GM19239 (cell line): ENCODE measurements at places on chromosomes 16 and 17.

DNA sequence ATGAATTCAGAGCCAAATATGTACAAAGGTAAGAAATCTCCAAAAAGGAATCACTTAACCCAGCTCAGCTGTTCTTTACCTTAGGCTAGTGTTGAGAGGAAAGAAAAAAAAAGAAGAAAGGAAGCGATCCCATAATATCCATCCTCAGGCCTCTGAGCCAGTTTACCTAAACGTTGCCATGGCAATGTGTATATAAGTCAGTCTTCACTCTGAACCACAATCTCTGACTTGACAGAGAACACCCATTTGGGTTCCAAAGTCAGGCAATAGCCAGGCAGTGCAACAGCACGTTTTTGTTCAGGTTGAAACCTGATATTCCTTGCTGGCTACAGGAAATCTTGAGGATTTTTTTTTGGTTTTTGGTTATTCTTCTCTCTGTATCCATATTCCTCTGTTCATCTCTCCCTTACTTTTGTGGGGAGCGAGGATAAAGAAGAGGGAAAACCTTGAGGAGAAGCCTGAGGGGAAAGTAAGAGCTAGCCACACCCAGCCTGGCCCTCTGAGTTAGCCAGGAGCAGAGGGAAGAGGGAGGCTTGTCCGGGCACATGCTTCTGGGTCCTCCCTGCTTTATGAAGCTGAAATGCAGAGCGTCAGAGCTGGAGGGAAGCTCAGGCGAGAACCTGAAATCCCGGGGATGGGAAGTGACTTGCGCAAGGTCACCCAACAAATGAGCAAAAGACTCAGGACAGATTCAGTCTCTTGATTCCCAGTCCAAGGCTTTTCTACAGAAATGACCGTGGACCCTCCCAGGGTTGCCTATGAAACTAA lies 152.7 kb downstream of the SOX9 start:
- no peak for DNase-seq

DNA sequence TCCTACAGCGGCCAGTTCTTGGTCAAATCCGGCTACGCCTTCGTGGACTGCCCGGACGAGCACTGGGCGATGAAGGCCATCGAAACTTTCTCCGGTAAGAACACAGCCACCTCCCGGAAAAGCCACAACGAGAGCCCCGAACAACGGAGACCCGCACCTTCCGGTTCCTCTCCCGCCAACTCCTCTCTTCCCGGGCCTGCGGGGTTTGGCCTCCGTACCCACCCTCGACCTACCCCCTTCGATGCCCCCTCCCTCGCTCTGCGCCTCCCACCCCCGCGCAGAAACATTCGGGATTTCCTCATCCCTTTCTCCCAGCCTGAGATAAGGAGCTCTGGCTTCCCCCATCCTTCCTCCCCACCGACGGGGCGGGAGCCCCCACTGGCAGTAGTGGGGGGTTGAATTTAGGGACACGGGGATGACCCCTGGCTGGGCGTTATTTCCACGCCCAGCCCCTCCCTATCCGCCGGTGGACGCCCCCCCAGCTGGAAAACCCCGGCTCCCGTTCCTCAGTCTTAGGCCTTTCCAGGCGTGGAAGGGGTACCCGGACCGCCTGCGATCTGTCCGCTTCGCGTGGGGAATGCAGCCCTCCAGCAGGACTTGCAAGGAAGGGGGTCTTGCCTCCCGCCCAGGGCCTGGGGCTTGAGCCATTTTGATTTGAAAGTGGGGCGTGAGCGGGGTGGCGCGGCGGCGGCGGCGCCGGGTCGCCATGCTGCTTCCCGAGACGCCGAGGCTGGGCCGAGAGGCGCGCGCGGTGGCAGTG lies 822 bp downstream of the IGF2BP1 start:
- no peak for DNase-seq

GRCh38 chr17:48335858-48336500 lies 94.0 kb downstream of the SKAP1 start:
- no peak for DNase-seq

GRCh38 chr17:65637786-65638185 lies 76.3 kb upstream of the AXIN2 start:
- DNase-seq = no peak

DNA sequence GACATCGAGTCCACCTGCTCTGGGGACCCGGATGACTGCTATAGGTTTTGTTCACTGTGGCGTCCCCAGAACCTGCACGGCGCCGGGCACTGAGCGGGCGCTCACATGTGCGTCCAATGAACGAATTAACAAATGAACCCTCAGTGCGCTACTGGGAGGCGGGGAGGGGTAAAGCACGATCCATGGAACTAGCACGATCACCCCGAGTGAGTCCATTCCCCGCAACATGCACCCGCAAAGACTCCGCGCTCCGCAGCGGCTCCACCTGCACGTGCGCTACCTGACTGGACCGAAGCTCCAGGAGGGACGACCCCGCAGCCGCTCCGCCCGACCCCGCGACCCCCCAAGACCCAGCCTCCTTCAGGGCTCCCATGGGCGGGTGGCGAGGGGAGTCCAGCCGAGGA lies 491 bp downstream of the TRAP1 start:
- peak; percentile 25 for DNase-seq

GRCh38 chr17:80820331-80820730 lies 171.3 kb upstream of the CHMP6 start:
- no peak for DNase-seq

DNA sequence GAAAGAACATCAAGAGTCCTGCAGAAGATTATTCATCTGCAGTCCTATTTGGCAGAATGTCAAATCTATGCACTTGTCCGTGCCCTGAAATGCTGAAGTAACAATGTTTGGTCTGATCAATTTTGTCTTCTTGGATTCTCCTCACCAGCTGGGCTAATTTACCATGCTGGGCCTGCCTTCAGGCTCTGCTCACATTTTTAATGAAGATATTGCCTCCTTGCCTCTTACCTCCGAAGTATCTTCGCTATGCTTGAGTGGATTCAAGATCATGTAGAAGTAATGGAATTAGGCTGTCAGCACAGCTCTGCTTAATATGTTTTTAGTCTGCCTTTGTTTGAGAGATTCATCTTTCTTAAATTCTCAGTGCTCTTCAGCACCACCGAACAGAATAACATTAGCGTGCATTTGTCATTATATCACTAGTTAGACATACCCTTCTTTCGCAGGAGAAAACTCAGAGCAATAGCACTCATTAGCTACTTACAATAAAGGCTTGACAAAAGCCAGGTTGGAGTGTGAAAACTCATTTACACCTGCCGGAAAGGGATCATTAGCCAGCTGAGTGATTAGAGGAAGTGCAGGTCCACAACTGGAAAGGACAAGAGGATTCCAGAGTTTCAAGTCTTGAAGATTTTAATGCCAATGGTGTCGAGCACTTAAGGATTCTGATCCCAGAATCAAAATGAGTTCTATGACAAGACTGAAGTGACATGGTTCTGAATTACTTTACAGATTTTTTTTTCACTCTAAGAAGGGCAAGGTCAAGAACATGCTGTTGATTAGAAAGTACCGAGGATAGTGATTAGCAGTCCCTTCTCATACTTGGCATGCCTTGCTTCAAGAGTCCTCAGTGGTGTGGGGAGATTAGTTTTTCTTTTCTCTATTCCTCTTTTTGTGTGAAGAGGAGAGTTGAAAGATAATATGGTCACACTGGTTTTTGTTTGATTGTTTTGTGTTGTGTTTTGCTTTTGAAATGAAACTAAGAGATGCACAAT lies 405.6 kb upstream of the TOM1L1 start:
- no peak for DNase-seq

GRCh38 chr16:21183995-21184394 lies 25.5 kb downstream of the LDAF1 start:
- DNase-seq = no peak

GRCh38 chr16:69595127-69596036 lies 29.6 kb downstream of the NFAT5 start:
- no peak for DNase-seq

- DNase-seq = no peak
Measured at GRCh38 chr16:9351841-9352434, 260.5 kb downstream of the HAPSTR1 start.

DNA sequence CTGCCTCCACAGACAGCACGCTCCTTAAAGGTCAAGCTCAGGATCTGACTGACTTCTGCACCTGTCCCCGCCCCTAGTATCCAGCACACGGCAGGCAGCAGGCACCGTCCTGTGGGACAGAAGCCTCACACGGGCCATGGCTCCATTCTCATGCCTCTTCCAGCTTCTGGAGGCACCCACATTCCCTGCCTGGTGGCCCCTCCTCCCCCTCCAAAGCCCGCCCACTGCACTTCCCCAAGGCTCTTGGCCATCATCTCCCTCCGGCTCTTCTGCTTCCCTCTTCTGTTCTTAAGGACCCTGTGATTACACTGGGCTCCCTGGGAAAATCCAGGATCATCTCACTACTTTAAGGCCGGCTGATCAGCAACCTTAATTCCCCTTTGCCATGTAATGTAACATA lies 3.5 kb downstream of the CANT1 start:
- DNase-seq = no peak

DNA sequence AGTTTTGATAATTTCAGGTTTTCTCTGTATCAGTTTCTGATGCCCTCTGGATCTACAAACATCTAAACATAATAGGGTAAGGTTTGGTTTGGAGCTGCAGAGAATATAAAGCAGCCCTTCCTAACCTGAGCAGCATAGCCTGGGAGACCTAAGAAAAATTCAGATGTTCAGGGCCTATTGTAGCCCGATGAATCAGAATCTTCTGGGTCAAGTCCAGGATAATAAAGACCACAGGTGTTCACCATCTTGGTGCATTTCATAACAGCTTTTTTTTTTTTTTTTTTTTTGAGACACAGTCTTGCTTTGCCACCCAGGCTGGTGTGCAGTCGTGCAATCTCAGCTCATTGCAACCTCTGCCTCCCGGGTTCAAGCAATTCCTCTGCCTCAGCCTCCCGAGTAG lies 19.7 kb upstream of the ARHGAP17 start:
- DNase-seq = no peak

DNA sequence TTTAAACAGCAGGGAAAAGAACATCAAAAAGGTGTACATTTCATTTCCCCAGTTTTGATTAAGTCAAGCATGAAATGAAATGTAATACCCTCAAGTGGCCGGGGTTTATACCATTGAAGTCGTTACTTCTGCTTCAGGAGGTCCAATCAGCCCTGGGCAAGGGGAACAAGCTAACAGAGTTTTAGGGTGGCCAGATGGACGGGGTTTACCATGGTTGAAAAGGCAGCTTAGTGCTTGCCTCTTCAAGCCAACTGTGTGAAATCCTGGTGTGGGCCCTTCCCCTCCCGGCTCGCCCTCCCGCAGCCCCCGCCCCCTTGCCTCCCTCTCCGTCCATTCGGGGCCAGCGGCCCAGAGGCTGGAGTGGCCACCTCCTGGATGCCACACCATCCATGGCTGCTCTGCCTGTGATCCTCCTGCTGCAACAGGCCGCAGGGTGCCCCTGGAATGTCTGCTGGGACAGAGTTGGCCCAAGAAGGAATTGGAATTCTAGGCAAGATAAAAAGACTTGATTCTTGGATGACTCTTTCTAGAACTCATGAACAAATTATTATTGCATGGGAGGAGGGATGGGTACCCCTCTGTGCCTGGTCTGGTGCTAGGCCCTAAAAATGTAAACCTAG lies 296.2 kb upstream of the IRX3 start:
- DNase-seq = no peak

- no peak for DNase-seq
Measured at GRCh38 chr17:58245428-58246103, 7.2 kb downstream of the LPO start.

DNA sequence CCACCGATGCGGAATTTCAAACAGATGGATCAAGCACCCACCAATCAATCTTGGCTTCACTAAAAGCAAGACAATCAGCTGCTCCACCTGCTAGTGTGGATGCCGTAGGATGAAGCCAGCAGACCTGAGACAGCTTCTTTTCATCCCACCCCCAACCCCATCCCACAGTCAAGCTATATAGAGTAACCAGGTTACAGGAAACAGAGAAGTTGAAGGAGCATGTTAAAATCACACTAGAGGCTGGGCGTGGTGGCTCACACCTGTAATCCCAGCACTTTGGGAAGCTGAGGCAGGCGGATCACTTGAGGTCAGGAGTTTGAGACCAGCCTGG lies 37.7 kb downstream of the CMTM4 start:
- DNase-seq = no peak

- DNase-seq = no peak
Measured at GRCh38 chr16:12245921-12246720, 269.6 kb downstream of the SNX29 start.

- no peak for DNase-seq
Measured at GRCh38 chr17:226108-227077, 44.9 kb upstream of the DOC2B start.

GRCh38 chr16:87246269-87247065 lies 70.7 kb downstream of the C16orf95 start:
- DNase-seq = no peak

GRCh38 chr16:27800817-27801216 lies 250.9 kb downstream of the KATNIP start:
- no peak for DNase-seq

GRCh38 chr17:58210922-58211321 lies 8.1 kb downstream of the MKS1 start:
- no peak for DNase-seq

DNA sequence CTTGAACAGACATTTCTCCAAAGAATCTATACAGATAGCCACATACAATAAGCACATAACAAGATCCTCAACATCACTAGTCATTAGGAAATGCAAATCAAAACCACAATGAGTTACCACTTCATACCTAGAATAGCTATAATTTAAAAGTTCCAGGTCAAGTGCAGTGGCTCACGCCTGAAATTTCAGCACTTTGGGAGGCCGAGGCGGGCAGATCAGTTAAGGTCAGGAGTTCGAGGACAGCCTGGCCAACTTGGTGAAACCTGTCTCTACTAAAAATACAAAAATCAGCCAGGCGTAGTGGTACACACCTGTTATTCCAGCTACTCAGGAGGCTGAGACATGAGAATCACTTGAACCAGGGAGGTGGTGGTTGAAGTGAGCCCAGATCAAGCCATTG lies 19.9 kb downstream of the RANBP10 start:
- no peak for DNase-seq

DNA sequence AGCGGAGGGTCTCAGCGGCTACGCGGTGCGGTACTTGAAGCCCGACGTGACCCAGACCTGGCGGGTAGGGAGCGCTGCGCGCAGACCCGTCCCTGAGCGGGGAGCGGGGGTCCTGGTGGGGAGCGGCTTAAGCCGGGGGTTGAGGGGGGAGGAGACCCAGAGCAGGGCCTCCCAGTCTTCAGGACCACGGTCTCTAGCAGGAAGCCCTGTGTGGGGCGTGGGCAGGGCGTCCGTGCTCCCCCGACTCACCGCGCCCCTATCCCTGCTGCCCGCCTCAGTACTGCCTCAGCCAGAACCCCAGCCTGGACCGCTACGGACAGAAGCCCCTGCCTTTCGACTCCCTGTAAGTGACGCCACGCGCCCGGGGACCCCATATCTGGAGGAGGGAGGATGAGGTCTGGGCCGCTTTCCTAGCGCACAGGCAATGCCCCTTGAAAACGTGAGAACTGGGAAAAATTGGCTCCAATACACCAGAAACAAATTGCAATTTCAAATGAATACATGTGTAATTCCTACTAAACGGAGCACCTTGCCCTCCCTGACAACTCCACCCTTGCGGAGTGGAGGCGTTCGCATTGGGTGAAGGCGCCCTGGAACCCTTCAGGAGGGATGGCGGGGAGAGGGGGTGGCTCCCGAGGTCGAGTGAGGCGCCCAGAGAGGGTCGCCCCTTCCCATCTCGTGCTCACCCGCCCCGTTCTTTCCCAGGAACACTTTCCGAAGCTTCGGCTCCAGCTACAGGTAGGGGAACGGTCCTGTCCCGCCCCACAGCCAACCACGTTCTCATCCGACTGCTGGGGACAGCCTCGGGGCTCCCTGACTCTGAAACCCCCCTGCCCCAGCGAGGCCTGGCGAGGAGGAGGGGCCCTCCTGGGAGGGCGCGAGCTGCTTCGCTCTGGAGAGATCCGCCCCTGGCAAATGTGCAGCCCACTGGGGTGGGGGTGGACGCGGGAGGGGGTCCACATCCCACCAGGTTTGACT lies 14.6 kb upstream of the CNGB1 start:
- DNase-seq = no peak
